ENCODE measurements at places on chromosomes 12 and 14.

DNA sequence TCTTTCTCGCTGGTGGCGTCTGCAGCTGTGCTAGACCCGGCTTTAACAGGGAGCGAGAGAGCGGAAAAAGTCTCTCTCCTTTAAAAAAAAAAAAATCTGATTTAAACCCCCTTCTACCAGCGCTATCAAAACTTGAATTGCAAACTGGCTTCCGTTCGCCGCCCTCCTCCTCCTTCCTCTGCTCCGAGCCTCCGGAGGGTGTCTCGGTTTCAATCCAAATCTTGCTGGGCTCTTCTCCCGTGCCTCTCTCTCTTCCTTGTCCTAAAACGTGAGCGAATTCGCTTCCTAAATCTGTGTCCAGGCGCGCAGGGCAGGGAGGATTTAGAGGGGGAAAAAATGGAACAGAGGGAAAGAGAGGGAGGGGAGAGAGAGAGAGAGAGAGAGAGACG lies 272 bp downstream of the TBX3 start:
- no peak for DNase-seq

DNA sequence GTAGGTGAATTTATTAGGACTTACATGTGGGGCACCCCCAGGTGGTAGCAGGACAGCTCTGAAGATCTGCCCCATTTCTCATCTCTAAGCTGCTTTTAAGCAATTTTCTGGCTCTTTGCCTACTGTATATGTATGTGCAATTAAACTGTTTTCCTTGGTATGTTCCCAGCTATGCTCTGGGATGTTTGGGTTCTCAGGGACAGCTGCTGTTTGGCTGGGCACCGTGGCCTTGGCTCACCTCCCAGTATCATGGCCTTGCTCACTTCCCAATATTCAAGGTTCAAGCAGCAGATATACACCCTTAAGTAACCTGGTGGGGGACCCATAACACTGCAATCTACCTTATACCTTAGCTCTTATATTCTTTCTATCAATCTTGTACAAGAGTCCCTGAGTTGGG lies 53.7 kb upstream of the KITLG start:
- no peak for DNase-seq

- DNase-seq = no peak
Observed at GRCh38 chr14:55416866-55417265, 5.2 kb upstream of the ATG14 start.

DNA sequence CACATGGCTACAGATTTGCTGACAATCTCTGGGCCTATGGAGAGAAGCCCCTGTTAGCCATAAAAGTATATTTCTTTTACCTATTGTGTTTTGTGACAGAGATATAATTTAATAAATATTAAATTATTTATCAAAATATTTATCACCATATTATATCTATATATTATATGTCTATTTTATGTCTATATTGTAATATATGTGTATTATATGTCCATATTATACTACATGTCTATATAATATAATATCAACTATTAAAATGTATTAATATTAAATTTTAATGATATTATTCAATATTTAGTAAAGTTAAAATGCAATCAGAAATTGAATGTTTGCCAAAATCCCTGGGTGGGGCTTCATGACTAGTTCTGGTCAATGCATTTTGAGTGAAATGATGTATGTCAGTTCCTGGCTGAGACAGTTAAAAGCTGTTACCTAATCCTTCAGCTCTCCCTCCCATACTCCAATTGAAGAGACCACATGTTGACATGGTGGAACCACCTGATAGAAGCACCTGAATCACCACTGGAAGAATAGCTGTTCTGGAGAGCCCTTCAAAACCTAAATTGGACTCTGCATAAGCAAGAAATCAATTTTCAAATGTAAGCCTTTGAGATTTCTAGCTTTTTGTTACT lies 357.3 kb upstream of the DDHD1 start:
- no peak for DNase-seq

GRCh38 chr14:21268617-21269251 lies 508 bp downstream of the HNRNPC start:
- no peak for DNase-seq

GRCh38 chr12:6163416-6164060 lies 36.7 kb upstream of the CD9 start:
- no peak for DNase-seq

DNA sequence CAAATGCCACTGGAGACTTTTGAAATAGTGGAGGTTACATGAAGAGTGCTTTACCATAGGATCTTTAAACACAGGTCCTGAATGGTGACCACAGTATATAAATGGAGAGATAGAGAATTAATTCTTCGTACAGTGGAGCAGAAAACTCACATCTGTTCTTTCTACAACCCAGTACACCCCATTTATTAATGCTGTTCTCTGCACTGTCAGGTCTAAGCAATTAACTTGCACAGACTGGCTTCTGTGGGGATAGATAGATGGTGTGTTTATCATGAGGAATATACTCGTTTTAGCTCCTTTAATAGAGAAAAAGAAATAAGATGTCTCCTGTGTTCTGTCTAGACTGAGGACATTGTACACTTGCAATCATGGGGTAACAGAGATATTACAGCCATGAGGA lies 494.3 kb downstream of the TRHDE start:
- no peak for DNase-seq

- DNase-seq = no peak
Observed at GRCh38 chr12:34107016-34107415, 84.7 kb downstream of the ALG10 start.

DNA sequence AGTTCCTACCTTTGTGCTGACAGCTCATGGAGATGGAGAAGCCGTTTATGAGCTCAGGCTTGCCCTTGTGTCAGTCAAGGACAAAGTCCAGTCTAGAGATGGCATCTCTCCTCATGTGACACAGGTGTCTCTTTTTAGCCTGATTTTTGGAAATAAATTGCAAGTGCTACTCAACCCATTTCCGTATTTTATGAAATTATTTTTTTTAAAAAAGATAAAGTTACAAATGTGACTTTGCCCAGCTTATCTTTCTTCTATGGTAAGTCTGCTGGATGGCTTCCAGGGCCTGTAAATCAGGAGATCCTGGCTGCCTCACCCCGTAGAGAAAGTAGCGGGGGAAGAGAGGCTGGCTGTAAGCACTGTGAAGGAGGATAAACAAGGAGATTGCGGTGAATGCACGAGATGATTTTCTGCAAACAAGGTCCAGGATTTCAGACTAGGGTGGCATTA lies 169.7 kb downstream of the MYRFL start:
- no peak for DNase-seq

DNA sequence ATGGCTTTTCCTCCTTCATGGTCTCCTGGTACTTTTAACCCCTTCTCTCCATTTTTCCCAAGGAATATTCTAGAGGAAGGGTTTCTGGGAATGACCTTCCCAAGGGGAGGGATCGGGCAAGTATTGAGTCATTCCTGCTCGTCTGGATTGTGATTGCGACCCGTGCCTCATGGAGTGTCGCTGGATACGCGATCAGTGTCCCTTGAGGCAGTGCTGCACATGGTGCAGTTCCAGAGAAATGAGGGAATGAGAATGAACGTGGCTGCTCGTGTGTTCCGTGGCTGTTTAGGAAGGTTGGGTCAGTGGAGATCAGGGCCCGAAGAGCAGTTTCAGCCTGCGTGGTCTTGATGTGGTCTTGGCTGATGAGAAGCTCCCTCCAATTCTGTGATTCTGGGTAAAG lies 234.4 kb downstream of the CACNA1C start:
- DNase-seq = no peak

GRCh38 chr14:67420102-67420739 lies 8.3 kb upstream of the PLEK2 start:
- DNase-seq = no peak

DNA sequence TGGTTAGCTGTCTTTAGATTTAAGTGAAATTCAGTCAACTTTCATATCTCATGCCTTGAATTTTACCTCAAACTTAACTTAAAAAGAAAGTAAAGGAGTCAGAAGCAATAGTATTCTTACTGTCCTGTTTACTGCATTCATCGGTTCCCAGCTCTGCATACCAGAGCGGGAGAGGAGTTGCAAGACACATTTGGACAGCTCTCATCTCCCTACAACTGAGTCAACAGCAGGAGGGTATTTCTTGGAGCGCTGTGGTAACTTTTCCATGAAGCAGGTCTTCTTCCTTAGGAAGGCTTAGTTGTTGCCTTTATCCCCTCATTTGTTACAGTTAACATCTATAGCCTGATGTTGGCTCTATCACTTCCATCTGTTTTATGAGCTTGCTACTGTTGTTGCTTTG lies 65.1 kb downstream of the TRMT5 start:
- DNase-seq = no peak

DNA sequence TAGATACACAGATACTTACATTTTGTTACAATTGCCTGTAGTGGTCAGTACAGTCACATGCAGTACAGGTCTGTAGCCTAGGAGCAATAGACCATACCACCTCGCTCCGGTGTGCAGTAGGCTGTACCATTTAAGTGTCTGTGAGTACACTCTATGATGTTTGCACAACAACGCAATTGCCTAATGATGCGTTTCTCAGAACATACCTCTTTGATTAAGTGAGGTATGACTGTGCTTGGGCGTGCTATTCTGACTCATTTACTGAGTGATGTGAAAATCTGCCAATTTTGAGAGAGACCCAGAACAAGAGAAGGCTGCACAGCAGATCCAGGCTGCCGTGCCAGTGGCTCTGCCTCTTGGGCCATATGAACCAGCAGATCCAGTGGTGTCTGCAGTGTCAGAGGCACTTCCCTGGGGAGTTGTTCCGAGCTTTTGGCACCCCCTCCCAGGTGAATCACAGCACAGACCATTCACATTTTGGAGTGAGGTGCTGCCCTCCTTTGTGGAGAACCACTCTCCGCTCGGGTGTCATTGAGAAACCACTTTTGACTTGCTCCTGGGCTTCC lies 20.4 kb downstream of the DLK1 start:
- no peak for DNase-seq

- no peak for DNase-seq
Observed at GRCh38 chr12:69123919-69124638, 115.3 kb upstream of the CPSF6 start.

DNA sequence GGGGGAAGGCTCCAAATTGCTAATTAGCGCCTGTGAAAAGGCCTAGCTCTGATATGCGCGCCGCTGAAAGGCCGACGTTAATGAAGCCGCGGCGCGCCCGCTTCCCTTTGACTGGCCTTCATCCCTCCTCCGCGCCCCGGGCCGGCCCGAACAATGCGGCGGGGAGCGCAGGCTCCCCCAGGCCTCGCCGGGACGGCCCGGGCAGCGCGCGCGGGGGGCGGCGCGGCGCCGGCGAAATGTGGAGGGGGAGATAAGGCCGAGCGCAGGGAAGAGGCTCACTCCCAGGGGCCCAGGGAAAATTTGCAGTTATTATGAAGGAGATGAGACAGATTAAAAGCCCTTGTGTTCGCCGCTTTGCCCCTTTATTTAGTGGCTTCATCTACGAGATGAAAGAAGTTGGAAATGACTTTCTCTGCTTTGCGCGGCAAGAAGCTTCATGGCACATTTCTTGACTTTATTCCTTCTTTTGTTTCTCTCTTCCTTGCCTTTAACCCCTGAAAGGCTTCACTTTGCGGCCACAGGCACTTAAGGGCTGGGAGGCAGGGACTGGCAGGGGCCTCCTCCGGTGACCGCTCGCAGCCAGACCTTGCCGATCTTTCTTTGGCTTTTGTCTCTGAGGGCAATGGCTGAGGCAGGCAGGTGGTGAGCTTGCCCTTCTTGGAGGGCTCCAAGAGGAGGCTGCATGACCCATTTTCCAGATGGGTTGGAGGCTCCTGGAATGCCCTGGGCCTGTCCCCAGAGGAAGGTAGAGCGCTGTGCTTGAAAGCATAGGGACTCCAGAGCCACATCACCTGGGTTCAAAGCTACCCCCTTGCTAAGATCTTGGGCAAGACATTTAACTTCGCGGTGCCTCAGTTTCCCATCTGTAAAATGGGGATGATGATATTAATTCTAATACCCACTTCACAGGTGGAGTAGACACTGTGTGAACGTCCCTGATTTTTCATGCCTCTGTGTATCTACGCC lies 12.7 kb upstream of the GPATCH2L start:
- DNase-seq = no peak

- no peak for DNase-seq
Observed at GRCh38 chr14:105267820-105268548, 19.7 kb downstream of the BTBD6 start.

- DNase-seq = no peak
Observed at GRCh38 chr12:46492471-46493085, 120.0 kb upstream of the SLC38A2 start.

DNA sequence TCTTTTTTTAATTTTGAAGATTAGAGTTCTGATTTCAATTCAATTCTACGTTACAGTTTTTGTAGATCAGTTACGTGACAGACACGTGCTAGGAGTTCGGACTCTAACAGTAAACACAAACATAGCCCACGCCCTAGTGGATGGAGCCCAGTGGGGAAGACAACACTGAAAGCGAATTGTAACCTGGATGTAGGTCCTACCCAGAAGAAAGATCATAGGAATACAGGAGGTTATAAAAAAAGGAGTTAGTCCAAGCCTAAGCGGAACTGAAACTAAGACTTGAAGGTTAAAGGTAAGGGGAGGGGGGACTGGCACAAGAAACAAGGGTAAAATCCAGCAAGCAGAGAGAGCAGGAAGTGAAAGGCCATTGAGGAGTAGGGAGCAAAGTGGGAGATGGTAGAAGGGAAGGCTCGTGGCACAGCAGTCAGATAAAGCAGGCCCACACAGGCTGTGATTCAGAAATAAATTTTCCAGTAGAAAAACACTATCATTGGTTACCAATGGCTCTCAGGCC lies 15.7 kb upstream of the CRY1 start:
- no peak for DNase-seq

DNA sequence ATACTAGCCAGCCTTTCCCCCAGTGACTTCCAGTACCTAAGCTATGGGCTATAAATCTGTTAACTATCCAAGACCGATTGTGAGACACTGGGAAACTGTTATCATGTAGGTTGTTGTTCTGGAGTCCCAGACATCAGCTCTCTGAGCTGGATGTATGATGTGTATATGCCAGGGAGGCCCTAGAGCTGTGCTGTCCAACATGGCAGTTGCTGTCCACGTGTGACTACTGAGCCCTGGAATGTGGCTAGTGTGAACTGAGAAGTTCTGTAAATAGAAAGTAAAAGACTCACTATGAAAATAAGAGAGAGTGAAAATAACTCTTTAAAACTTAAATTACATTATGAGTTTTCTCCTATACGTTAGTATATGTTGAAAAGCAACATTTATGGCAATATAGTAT lies 755.8 kb upstream of the FBXO33 start:
- no peak for DNase-seq

GRCh38 chr14:90791486-90791885 lies 24.7 kb downstream of the TTC7B start:
- DNase-seq = no peak

GRCh38 chr12:115636546-115636945 lies 640.9 kb downstream of the MED13L start:
- DNase-seq = no peak

Data from activated gamma-delta T cell (primary cell).